Urinary bladder (tissue), 4 donors: ENCODE measurements at places on chromosomes 3 and 15. TPM values are rescaled to one million over a fixed set of nuclear protein-coding genes. Genes with fewer than 3 reads are reported as not detected.

The P2RY14 gene
- polyA plus RNA-seq: 4.7 TPM

The PAK6 gene
- polyA plus RNA-seq: 2.0 TPM

The DBR1 gene
- polyA plus RNA-seq: 11.3 TPM

The SERINC4 gene
- polyA plus RNA-seq: 0.61 TPM

The CALML4 gene
- 6.1 TPM for polyA plus RNA-seq

The PRSS50 gene
- polyA plus RNA-seq: 0.10 TPM

The A4GNT gene
- not detected for polyA plus RNA-seq

The MRAS gene
- 58.0 TPM for polyA plus RNA-seq

The FBLN2 gene
- polyA plus RNA-seq: 246 TPM

The LSM3 gene
- 13.0 TPM for polyA plus RNA-seq

The OPA1 gene
- polyA plus RNA-seq: 26.0 TPM

The GRAMD2A gene
- 0.19 TPM for polyA plus RNA-seq

The SLC28A2 gene
- not detected for polyA plus RNA-seq

The SENP8 gene
- 1.8 TPM for polyA plus RNA-seq

The CHRNA5 gene
- polyA plus RNA-seq: 2.6 TPM

The ROPN1B gene
- 0.16 TPM for polyA plus RNA-seq

The COLQ gene
- polyA plus RNA-seq: 1.8 TPM

The TMEM212 gene
- polyA plus RNA-seq: not detected
